Right lung (tissue), 10 donors: ENCODE measurements at places on chromosomes 2 and 18. TPM values are rescaled to one million over a fixed set of nuclear protein-coding genes. Genes with fewer than 3 reads are reported as not detected.

FAM228A gene
- polyA plus RNA-seq = 1.1 TPM

SCN9A gene
- 15.4 TPM for polyA plus RNA-seq

LDLRAD4 gene
- 18.6 TPM for polyA plus RNA-seq

SLC5A7 gene
- polyA plus RNA-seq = 0.10 TPM

IL36RN gene
- not detected for polyA plus RNA-seq

LONRF2 gene
- 2.1 TPM for polyA plus RNA-seq

EFHD1 gene
- polyA plus RNA-seq = 4.9 TPM

DNA sequence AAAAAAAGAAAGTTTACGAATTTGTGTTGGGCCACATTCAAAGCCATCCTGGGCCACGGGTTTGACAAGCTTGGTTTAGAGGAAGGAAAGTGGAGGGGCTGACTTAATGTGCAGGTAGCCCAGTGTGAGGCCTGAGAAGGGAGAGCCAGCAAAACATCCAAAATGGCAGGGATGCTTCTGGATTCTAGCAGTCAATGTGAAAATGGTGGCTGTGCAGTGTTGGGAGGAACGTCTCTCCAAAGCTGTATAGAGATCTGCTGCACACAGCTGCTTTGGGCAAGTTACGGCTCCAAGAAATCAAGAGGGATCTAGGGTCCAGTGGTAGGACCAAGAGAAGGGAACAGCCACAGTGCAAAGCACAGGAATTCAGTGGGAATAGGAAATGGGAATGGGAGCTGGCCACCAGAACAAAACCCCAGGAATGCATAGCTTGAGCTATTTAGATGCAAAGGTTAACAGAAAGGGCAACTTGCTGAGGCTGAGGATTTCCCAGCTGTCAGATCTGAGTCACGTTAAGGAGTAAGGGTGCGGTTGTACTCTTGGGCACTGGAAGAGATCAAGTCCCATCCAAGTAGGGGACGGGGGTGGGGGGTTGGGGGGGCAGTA lies 70.6 kb downstream of the B3GNT2 start:
- no peak for DNase-seq

GRCh38 chr18:62152844-62153243 lies 34.0 kb downstream of the PIGN start:
- DNase-seq = no peak

GRCh38 chr18:8339952-8340351 lies 269.3 kb upstream of the RAB12 start:
- no peak for DNase-seq

GRCh38 chr18:6374935-6375529 lies 39.7 kb downstream of the L3MBTL4 start:
- no peak for DNase-seq

DNA sequence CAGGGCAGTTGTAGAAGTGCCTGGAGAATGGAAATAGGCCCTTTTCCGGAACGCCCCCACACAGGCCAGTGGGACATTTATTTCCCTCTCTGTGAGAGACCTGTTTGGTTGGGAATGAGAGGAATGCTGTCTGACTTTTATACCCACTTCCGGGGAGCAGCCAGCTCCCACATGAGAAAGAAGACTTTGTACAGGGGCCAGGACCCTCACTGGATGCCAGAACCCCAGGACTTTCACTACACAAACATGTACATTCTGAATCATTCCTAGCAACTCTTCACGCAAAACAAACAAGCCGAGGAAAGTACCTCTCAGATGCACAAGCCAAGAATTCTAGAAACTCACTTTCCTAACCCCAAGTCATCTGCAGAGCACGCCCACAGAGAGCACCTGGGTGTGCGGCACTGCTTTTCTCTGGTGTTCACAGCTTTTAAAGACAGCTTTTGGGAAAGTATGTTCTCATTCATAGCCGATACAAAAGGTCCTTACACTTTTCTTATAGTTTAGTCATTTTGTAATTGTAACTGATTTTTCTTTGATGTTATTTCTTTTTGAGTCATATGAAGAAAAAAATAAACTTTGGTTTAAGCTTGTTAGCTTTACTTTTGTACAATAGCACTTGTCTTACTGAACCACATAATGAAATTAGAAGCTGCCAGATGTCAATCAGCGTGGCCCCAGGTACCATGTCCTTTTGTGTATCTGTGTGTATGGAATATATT lies 856.1 kb upstream of the ID2 start:
- DNase-seq = peak; percentile 22

DNA sequence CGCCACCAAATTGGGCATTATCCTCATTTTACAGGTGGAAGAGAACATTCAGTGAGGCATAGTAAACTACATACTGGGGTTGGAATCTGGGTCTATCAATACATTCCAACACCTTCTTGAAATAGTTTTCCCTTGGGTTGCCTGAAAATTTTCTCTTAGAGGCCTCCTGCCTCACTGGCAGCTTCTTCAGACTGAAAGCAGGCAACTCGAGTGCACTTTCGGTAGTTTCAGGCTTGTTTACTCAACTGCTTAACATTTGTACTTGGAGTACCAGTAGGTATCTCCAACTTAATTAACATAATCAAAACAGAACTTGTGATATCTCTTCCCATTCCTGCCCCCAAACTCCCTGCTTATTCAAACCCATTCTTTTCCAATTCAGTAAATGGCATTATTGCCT lies 36.2 kb upstream of the C2orf74 start:
- no peak for DNase-seq

GRCh38 chr2:203989521-203989920 lies 53.0 kb downstream of the ICOS start:
- no peak for DNase-seq

DNA sequence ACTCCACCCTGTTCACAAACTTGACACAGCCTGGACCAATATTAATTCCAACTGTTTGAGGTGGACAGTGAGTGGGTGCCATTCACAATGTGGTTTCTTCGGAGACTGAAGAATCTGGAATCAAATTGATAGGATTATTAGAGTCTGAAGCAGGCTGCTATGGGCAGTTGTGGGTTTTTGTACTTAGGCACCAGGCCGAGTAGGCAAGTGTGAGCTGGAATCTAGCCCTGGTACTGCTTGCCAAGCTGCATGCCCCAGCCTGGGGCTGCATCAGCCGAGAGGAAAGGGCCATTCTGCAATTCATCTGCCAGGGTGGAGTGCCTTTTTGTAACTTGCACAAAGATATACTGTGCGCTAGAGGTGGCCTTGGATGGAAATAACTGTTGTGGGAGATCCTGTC lies 654.7 kb upstream of the FANCL start:
- DNase-seq = no peak
